ENCODE measurements at places on chromosomes 6 and 20. TPM values are rescaled to one million over a fixed set of nuclear protein-coding genes. Genes with fewer than 3 reads are reported as not detected.

GRCh38 chr6:20314866-20315845 is 86.5 kb upstream of the E2F3 start:
- no peaks in the 10 kb centered on the region for H3K4me1 ChIP-seq
- DNase-seq: no peak
- no peak overlapping the region for H3K4me3 ChIP-seq
- no peak overlapping the region for H3K27ac ChIP-seq

DNA sequence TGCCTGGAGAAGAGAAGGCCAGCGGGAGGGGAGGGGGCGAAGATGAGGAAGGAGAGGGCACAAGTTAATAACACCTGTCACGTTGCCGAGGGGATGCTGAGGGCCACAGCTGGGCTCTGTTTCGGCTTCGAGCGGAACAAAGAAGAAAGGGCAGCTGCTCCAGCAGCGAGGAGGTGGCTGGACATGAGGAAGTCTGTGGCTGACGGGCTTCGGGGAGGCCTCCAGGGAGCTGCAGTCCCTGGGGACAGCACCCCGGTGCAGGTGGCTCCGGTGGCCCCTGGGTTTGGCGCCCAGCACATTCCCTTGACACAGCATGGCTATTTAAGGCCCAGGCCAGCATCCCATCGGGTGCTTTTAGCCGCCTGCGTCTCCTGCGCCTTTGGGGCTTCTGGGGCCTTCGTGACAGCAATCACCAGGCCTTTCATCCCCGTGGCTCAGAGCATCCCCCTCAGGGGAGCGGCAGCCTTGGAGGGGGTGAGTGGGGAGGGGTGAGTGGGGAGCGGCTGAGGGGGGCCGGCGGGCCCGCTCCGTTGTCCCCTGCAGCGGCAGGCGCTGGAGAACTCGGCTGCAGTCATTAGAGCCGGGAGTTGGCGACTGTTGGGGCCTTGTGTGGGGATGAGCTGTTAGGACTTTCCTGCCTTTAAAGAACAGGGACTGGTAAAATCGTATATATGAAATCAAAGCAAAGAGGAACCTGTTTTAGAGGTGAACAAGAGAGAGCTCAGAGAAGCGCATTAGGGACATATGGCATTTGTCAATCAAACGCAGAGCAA is 99.0 kb downstream of the TMEM242 start:
- DNase-seq: no peak
- peaks cover 3% of the 10 kb centered on the region for H3K4me1 ChIP-seq
- H3K27me3 ChIP-seq: no peaks in the 10 kb centered on the region
- H3K36me3 ChIP-seq: no peaks in the 10 kb centered on the region
- no peak overlapping the region for H3K4me3 ChIP-seq

DNA sequence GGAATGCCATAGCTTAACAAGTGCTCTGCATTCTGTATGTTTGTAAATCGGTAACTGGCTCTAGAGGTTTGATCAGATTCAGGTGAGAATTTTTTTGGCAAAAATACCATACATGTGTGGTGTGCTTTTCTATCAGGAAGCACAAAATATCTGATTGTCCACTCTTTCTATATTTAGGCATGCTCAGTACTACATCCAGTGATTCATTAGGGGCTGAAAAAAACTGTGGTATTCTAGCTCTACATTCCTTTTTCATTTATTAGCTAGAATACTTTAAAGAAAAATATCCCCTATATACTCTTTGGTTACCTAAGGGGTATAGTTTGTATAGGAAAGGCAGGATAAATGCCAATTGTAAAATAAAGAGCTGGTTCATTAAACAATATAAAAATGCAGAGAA is 10.6 kb upstream of the ELOVL2 start:
- H3K36me3 ChIP-seq: no peaks in the 10 kb centered on the region
- H3K27me3 ChIP-seq: no peaks in the 10 kb centered on the region

DNA sequence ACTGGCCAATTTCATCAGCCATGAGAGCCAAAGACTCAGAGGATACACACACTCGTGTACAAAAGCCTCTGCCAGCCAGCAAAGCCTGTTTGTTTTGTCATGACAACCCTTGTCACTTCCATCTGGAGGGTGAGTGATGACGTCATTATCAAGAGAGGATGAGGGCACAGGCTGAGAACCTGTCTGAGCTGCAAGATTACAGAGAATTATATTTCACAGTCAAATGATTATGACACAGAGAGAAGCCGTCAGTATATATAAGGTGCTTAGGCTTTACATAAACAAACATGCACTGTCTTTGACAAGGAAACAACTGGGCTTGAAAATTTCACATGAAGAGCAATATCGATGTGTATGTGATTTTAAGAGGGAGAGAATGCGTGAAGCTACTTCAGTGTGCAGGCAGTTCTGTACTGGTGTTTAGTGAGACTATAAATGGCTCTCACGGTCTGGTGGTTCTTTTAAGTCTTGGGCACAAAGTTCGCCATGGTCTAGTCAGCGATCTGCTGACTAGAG is 36.5 kb upstream of the BCLAF1 start:
- no peak overlapping the region for H3K27ac ChIP-seq
- no peak for DNase-seq
- H3K27me3 ChIP-seq: no peaks in the 10 kb centered on the region

- no peaks in the 10 kb centered on the region for H3K36me3 ChIP-seq
- no peak overlapping the region for H3K27ac ChIP-seq
- H3K27me3 ChIP-seq: no peaks in the 10 kb centered on the region
- no peak overlapping the region for H3K4me3 ChIP-seq
- no peak for DNase-seq
Observed at GRCh38 chr6:100440935-100441334, 23.8 kb downstream of the SIM1 start.

DNA sequence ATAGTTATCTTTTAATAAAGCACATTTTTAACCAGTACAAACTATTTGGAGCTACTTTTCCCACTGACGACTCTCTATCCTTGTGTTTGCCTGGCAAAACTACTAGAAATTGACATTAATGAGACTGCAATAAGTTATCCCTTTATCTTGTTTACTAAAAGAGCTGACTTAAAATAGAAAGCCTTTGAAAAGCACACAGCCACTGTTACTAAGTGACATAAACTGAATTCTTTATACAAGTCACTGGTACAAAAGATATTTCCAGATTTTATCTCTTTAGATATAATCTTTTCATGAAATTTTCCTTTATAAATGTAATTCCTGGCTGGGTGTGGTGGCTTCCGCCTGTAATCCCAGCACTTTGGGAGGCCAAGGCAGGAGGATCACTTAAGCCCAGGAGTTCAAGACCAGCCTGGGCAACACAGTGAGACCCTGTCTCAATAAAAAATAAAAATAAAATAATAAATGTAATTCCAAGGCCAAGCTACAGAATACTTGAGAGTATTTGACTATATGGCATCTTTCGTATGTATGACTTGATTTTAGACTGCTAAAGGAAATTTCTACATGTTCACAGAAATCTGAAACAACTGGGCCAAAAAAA is 9.5 kb downstream of the MBOAT1 start:
- peaks cover 24% of the 10 kb centered on the region for H3K4me1 ChIP-seq
- no peak for DNase-seq
- no peak overlapping the region for H3K4me3 ChIP-seq
- no peaks in the 10 kb centered on the region for H3K36me3 ChIP-seq

DNA sequence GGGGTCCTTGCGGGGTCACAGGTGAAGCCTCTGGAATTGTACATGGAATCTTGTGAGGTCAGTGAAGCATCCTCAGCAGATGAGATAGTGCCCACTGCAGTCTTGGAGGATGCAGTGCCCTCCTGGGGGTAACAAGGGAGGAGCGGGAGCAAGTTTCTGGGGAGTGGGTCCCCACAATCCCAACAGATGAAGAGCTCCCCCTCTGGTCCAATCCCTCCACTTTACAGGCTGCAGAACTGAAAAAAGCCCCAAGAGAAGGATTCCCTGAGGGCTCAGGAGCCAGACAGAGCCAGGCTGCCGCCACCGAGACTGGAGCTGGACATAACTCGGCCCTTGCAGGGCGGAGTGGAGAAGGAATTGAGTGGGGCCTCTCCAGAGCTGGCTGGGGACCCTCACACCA is 52.4 kb downstream of the TTI1 start:
- H3K27me3 ChIP-seq: no peaks in the 10 kb centered on the region
- H3K4me3 ChIP-seq: no peak overlapping the region
- H3K36me3 ChIP-seq: no peaks in the 10 kb centered on the region
- no peaks in the 10 kb centered on the region for H3K4me1 ChIP-seq
- DNase-seq: no peak

GRCh38 chr20:18822832-18823231 is 9.2 kb downstream of the SCP2D1 start:
- no peaks in the 10 kb centered on the region for H3K36me3 ChIP-seq
- H3K4me3 ChIP-seq: no peak overlapping the region

GRCh38 chr6:41064841-41065240 is 7.3 kb downstream of the OARD1 start:
- no peaks in the 10 kb centered on the region for H3K4me1 ChIP-seq
- H3K4me3 ChIP-seq: no peak overlapping the region
- H3K27ac ChIP-seq: no peak overlapping the region
- H3K27me3 ChIP-seq: no peaks in the 10 kb centered on the region
- no peaks in the 10 kb centered on the region for H3K36me3 ChIP-seq
- DNase-seq: no peak

DNA sequence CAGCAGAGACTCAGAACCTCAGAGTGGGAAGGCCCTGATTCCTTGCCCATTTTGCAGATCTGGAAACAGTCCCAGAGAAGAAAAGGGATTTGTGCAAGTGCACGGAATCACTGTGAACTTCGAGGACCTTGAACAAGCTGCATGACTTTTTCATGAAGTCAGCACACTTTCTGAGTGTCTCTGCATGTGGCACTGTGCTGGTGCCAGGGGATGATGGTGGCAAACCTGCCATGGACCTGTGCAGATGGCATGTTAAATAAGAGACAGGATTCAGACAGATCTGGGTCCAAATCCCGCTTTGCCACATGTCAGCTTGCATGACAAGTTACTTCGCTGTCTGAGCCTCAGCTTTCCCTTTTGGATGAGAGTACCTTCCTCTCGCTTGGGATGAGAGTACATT is 26.8 kb downstream of the ZNF831 start:
- no peaks in the 10 kb centered on the region for H3K36me3 ChIP-seq
- no peaks in the 10 kb centered on the region for H3K4me1 ChIP-seq
- DNase-seq: no peak
- H3K27me3 ChIP-seq: no peaks in the 10 kb centered on the region
- no peak overlapping the region for H3K4me3 ChIP-seq

DNA sequence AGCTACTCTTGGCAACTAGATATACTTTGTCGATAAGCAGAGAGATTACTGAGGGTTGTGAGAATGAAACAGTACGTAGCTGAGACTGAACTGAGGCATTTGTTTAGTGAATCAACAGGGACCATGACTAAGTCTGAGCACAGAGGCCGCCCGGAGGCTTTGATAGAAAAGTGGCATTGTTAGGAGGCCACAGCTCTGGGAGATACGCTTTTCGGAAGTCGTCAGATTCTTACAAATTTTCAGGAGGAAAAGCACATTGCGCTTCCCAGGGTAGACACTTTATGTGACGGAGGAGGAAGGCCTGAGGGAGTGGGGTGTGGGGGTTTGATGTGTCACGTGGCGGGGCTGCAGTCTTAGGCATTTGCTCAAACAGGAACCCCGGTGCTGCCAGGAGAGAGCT is 69.4 kb downstream of the PSMG4 start:
- no peak overlapping the region for H3K4me3 ChIP-seq
- no peak overlapping the region for H3K27ac ChIP-seq
- no peak for DNase-seq
- no peaks in the 10 kb centered on the region for H3K27me3 ChIP-seq
- no peaks in the 10 kb centered on the region for H3K36me3 ChIP-seq
- no peaks in the 10 kb centered on the region for H3K4me1 ChIP-seq

DNA sequence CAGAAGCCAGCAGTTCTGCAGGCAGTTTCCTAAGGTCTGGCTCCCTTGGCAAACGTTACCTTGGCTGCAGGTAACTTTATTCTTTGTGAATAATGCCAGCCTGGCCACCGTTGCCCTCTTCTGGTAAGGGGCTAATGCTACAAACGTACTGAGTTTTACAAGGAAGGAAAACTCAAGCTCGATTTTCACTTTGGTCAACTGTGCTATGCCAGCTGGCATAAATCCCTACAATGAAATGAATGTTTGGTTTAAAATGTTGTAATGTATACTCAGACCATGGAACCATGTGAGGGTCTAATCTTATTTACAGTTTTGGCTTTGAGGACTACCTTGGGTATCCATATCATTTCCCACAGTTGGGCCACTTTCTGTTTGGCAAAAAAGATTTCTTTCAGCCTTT is 101.4 kb downstream of the SLX4IP start:
- no peaks in the 10 kb centered on the region for H3K36me3 ChIP-seq
- no peak overlapping the region for H3K27ac ChIP-seq
- peaks cover 3% of the 10 kb centered on the region for H3K4me1 ChIP-seq
- DNase-seq: no peak

DNA sequence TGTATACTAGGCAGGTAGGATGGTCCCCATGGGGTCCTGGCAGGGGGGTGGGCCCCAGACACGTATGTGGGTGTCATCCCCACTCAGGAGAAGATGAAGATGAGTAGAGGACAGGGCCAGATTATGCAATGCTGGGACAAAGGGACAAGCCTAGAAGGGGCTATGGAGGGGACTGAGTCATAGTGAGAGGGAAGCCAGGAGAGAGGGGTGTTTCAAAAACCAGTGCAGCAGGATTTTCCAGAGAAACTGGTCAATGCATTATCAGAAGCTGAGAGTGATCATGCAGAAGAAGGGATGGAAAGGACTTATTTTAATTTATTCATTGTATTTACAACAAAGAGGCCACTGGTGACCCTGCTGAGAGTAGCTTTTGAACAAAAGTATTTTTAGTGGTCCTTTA is 74.0 kb downstream of the PPP1R3G start:
- DNase-seq: no peak
- H3K36me3 ChIP-seq: no peaks in the 10 kb centered on the region
- H3K27me3 ChIP-seq: no peaks in the 10 kb centered on the region
- H3K4me3 ChIP-seq: no peak overlapping the region

- H3K4me3 ChIP-seq: no peak overlapping the region
- no peak for DNase-seq
- H3K27ac ChIP-seq: no peak overlapping the region
- peaks cover 9% of the 10 kb centered on the region for H3K4me1 ChIP-seq
- H3K27me3 ChIP-seq: no peaks in the 10 kb centered on the region
- H3K36me3 ChIP-seq: no peaks in the 10 kb centered on the region
Observed at GRCh38 chr20:544153-544725, 649 bp upstream of the CSNK2A1 start.

DNA sequence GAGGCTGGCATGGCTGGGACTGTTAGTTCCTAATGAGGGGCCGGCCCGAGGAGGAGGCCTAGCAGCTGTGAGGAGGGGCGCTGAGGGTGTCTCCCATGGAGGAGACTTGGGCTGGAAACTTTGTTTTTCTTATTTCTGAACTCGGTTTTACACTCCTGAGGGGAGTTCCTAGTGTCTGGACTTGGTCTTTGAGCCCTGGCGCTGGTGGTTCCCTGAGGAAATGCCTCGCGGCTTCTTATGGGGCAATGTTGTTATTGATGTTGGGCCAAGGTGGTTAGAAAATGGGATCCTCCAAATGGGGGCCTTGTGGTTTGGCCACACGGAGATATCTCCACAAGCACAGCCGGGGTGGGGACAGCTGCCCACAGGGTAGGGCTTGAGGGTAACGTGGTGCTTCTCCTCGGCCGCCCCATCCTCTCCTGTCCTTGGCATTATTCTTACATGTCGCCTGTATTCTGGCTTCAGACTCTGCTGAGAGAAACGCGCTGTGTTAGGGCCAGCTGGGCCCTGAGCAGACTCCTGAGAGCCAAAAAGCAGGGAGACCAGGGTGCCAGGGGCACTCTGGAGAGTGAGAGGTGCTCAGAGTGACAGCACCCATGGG is 136.9 kb downstream of the FOXO3 start:
- no peak overlapping the region for H3K4me3 ChIP-seq
- H3K27me3 ChIP-seq: no peaks in the 10 kb centered on the region
- H3K27ac ChIP-seq: no peak overlapping the region

Gene SMLR1
- not detected for total RNA-seq

Gene TPMT
- 4.2 TPM for total RNA-seq

Gene TPD52L2
- 72.5 TPM for total RNA-seq
